Coronary artery (tissue), 2 donors: ENCODE measurements at places on chromosomes 2 and 18.

DNA sequence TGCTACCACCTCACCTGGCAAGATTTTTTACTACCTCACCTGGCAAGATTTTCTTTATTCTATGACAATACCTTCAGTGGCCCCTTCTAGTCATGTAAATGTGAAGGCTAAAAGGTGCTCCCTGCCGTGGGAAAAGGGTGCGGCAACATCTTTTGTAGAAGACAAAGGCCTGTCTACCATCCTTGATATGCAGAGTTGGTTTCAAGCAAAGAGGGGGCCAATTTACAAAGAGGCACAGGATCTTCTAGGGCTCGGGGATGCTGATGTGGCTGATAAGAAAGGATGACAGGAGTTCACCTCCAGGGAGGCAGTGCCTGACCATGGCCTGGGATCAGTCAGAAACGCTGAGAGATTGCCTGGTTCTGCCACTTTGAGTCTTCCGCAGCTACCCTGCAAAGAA is 165.4 kb upstream of the SLC1A4 start:
- no peak for DNase-seq

DNA sequence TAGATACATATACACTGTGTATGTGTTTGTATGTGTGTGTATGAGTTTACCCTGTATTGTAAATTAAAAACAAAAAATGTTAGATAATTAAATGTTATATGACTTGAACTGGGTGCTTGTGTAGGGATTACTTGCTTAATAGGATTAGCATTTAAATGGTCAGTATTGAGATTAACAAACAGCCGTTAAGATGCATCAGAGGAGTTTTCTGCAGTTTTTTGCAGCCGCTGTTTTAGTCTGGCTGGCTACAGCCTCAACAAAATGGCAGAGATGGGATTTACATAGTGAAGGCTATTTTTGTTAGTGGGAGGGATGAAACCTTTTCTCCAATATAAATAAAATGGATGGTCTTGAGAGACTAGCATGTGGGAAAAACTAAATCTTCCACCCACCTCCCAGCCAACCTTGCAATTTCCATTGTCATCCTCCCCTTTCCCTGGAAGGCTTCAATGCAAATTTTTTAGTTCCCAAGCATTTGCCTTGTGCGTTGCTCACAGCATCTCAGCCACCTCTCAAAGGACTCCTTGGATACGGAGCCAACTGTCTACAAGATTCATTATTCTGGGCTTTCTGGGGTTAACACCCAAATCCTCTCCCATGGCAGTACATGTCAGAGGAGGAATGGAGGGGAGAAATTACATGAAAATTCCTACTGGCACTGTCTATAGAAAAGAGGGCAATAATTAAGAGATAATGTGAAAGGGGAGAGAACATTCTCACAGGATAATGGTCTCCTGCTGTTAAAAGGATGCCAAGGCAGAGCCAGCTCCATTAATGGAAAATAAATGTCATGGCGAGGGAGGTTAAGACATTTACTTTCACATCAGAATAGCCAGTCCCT is 351.9 kb downstream of the CDH2 start:
- DNase-seq = no peak

DNA sequence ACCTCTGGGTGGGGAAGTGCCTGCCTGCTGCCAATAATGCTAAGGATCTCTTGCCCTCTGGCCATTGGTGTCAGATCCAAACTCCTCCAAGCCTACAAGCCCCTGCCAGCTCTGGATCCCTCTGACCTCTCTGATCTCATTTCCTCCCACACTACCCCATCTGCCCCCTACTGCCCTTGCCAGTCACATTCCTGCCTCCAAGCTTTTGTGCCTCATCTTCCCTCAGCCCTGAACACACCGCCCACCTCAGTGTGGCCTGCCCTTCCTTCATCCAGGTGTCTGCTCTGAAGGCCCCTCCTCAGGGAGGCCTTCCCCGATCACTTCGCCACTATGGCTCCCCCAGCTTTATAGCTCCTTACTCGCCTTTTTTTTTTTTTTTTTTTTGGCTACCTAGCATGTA is 161.0 kb upstream of the GLI2 start:
- no peak for DNase-seq

DNA sequence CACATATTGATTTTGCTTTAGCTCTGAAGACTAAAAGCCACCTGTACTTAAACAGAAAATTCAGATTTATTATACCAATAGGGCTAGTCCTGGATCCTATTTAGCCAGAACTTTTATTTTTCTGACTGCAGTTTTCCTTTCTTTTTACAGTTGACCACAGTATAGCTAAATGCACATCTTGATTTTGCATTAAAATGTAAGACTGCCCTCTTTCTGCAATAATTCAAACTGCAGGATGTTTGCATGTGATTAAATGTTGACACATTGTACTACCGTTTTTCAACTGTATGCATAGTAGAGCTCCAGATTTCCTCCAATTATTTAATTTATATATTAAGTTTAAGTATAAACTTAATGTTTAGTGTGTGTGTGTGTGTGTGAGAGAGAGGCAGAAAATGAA is 1262.9 kb downstream of the SUCLG1 start:
- DNase-seq = no peak

DNA sequence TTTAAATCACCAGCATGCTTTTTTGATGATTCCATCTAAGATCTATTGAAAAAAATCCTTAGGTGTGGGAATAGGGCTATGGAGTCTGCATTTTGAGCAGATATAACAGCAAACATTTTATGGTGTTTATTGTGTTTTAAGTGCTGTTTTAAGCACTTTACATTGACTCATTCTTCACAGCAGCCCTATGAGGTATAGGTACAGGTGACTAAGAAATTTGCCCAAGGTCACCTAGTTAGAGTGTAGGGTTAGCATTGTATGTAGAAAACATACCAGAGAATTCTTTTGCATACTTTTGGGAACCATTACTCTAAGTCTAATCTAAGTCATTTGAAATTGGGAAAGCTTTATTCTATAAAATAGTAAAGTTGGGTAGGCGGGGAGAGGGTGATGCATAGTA is 31.3 kb downstream of the PPM1B start:
- no peak for DNase-seq

GRCh38 chr2:199335502-199335901 is 122.2 kb downstream of the SATB2 start:
- no peak for DNase-seq

- no peak for DNase-seq
Measured at GRCh38 chr2:97781981-97782380, 68.6 kb downstream of the ZAP70 start.

DNA sequence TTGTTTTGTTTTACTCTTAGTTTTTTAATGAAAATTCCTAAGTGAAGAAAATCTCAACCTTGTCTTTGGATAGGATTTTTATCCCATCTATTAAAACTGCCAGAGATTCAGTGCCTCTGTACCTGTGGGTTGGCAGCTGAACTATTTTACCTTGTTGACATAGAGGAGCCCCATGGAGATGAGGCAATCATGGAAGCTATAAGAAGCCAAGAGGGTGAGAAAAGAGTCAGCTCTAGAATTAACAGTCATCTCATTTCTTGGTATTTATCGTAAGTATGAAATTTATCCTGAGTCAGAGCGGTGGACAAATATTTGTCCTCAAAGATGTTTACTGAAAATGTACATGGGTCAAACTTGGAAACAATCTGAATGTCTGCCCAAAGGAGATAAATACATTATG is 35.8 kb upstream of the PGAP1 start:
- no peak for DNase-seq

- no peak for DNase-seq
Measured at GRCh38 chr2:44535376-44535775, 173.6 kb downstream of the CAMKMT start.

DNA sequence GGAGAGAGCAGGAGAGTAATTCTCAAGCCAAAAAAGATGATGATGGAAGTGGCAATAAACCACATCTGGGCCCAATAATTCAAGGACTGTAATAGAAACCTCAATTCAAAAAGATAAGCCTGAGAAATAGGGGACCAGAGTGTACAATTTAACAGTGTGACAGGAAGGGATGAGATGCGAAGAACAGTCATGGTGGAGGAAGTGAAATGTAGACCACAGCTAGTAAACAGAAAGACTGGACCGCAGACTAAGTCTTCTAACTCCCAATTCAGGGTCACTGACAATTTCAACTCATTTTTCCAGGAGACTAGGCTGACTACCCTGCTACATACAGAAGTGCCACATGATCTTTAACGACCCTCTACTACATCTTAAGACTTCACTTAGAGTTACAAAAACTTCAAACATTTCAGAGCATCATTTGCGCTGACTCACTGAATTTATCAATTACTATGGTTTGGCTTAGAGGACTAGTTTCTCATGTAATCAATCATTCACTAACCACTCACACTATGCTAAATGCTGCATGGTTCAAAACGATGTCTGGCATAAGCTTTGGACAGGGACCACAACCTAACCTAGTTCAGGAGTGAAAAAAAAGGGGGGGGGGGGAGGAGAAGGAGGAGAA is 9.0 kb downstream of the CUL3 start:
- no peak for DNase-seq

- no peak for DNase-seq
Measured at GRCh38 chr2:238005528-238005927, 38.7 kb downstream of the UBE2F start.

- no peak for DNase-seq
Measured at GRCh38 chr2:26754972-26755670, 9.0 kb upstream of the SLC35F6 start.

GRCh38 chr18:55432307-55433040 is 155.5 kb downstream of the TCF4 start:
- DNase-seq = no peak

- no peak for DNase-seq
Measured at GRCh38 chr2:67625178-67625577, 228.0 kb downstream of the ETAA1 start.

DNA sequence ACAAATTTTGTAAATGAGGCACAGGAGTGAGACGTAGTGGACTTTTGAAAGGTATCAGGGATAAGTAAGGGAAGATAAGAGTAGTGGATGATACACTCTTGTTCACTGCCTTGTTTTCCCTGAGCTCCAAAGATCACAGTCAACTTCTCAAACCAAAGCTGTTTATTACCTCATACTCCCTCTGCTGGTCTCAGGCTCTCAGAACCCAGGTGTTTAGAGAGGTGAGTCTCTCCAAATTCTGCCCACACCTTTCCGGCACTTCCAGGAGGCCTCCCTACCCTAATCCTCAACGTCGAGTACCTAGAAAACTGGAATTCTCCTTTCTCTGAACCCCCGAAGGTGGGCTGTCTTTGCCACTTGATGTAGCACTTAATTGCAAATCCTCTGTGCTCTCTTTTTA is 621.1 kb downstream of the BCL11A start:
- no peak for DNase-seq

DNA sequence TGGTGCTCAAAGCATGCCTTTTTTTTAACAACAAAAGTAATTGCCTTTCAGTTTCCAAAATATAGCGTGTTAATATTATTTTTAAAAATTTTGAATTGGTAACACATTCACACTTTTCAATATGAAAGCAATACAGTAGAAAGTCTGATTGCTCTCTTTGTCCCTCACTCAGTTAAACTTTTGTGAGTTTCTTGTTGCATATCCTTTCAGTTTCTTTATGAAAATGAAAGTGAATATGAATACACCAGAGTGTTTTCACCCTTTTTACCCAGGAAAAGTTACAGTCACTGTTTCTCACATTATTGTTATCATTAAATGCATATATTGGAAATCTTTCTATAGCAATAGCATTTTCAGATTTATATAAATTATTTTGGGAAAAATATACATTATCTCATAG is 377.4 kb upstream of the CRIM1 start:
- DNase-seq = no peak

DNA sequence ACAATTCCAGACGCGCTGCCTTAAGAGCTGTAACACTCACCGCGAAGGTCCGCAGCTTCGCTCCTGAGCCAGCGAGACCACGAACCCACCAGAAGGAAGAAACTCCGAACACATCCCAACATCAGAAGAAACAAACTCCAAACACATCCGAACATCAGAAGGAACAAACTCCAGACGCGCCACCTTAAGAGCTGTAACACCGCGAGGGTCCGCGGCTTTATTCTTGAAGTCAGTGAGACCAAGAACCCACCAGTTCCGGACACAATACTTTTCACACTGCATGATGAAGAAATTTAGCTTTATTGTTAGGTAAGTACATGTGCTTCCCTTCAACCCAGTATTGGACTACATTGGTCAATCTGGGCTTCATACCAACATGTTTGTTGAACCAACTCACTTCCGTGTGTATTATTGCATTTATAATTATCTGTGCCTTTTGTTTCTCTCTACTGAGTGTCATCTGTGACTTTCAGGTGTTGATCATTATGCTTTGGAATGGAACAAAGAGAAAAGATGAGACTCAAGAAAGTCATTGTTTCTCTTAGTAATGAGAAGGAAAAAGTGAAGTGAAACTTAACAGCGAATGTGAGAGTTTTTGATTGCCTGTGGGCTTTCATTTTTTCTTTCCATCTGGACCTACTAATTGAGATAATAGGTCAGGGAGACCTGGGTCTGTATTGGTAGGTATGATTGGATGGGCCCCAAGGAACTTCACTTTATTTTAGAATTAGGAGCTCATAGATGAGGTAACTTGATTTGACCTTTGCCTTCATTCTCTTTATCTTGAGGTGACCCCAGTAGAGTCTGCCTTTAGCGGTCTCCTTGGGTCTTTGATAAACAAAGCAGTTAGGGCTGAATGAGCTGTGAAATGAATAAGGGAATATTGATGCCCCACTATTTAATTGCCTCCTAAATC is 76.1 kb upstream of the CAVIN2 start:
- no peak for DNase-seq

- DNase-seq = no peak
Measured at GRCh38 chr2:24354395-24354794, 5.9 kb downstream of the ITSN2 start.

DNA sequence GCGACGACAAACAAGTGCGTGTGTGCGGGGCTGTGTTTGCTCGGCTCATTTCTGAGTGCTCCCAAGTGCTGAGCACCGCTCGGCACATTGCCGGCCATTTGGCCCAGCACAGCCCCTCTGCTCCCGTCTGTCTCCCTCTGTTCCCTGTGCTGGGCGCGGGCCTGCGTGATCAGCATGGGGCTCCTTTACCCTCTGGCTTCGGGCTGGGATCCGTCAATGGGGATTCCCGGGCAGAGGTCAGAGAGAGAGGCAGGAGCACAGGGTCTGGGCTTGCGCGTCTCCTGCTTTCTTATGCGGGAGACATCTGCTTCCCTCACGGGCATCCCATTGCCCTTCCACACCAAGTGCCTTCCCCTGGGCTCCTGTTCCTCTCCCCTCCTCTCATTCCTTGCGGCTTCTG is 234.0 kb downstream of the ACKR3 start:
- no peak for DNase-seq
